Kidney glomerular epithelial cell (primary cell): ENCODE measurements at places on chromosomes 5 and 9.

DNA sequence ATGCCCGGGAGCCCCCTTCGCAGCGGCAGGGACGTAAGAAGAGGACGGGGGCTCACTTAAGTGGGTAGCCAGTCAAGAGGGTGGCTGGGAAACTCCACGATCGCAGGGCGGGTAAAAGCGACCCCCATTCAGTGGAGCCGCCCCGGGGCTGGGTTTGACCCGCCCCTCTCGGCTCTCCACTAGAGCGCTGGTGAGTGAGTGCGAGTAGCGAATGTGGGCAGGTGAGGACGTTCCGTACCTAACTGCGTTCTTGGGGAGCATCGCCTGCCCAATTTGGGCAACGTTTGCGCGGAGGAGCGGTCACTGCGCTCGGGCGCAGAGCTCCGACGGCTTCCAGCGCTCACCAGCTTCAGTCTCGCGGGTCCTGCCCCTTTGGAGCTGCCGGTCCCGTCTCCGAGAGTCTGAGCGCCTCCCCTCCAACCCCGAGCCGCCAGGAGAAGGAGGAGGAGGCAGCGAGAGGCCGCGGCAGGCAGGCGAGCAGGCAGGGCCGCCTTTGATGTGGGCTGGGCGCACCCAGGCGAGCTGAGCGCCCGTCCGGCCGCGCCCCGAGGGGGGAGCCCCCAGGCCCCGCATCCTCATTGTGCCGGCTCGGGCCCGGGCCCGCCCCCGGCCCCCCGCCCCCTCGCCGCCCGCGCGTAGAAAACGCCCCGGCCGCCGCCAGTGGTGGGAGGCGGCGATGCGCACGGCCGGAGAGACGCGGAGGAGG lies at the start of gene FGF18:
TSS of gene FGF18 (plus strand) at position 666 of the 706 bp plus-strand sequence. CDS start 553 bp downstream, outside the sequence.
- DNase-seq = peak; percentile 62

GRCh38 chr9:104009826-104010225 lies 84.3 kb upstream of the SMC2 start:
- DNase-seq = peak; percentile 18

DNA sequence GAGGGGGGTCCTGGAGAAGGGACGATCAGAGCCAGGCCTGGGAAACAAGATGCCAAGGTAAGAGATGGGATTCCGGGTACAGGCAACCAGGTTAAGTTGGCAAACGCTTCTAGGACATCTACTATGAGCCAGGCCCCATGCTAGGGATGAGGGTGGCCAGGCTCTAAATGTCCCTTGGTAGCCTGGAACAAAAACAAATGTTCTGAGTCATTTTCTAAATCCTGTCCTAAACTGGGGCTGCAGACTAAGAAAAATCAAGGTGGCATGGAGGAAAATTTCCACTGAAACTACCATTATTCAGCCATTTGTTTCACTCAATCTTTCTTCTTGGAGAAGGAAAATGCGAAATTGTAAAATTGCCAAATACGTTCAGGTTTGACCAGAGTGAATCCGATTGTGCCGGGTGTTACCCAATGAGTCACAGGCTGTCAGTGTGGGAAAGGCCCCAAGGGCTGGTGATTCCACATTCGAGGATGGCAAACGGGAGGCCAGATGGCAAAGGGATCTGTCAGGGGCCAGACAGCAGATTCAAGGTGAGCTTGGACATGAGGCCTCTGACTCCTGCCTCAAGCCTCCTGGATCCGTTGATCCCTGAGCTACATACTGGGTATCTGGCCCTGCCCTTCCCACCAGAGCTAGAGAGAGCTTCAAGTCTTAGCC lies 57.6 kb downstream of the PAX5 start:
- no peak for DNase-seq

DNA sequence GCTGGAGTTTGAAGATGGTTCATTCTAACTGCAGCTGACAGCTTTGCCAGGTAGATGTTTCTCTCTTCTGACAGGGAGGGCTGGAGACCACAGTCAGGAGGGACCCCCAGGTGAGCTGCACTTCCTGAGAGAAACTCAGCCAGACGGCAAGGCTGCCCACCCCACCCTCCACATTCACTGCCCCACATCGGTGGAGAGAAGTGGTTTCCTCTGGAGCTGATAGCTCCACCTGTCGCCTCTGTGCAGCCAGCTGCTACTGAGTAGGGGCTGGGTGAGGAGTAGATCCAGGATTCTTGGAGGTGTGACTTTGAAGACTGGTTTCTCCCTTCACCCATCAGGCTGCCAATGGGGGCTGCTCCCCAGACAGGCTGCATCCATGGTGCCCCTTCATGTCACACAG lies 175.0 kb downstream of the CARTPT start:
- no peak for DNase-seq

- DNase-seq = no peak
These were observed 19.7 kb downstream of the MAST4 start for GRCh38 chr5:66615894-66616293.

GRCh38 chr5:179437341-179438001 lies 92.2 kb upstream of the ADAMTS2 start:
- DNase-seq = no peak

DNA sequence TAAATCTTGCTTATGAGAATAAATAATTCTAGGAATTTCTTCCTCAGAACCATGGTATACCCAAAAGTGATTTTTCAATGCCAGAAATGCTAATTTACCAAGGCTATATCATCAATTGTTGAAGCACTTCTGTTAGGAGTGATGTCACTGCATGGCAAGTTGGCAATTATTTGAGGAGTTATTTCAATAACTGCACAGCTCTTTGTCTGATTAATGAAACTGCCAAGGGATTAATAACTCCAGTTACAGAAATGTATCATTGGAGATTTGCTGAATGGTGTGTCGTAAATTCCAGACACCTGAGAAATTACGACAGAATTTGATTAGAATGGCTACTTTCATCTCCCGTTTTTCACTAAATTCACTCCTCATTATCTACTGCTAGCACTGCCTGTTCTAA lies 182.6 kb upstream of the TYRP1 start:
- DNase-seq = no peak

DNA sequence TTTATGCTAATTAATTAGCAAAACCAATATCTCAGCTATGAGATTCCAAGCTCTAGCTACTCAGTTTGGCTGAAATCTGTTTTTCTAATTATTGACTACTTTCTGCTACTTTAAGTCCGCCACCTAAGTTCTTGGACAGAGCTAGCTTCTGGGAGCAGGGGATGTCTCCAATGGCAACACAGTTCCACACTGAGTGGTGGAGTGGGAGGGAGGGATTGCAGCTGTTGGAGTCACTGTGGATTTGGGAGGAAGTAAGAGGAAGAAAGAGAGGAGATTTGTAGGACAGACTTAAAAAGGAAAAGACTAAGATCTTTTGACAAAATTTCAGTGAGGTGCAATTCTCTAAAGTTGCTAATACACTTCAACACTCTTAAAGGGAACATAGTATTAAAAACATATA lies 450.8 kb downstream of the NFIB start:
- DNase-seq = no peak

GRCh38 chr9:99509065-99509745 lies 287.1 kb downstream of the SEC61B start:
- DNase-seq = no peak

- no peak for DNase-seq
These were observed 264.4 kb downstream of the SLCO4C1 start for GRCh38 chr5:102031711-102032110.

DNA sequence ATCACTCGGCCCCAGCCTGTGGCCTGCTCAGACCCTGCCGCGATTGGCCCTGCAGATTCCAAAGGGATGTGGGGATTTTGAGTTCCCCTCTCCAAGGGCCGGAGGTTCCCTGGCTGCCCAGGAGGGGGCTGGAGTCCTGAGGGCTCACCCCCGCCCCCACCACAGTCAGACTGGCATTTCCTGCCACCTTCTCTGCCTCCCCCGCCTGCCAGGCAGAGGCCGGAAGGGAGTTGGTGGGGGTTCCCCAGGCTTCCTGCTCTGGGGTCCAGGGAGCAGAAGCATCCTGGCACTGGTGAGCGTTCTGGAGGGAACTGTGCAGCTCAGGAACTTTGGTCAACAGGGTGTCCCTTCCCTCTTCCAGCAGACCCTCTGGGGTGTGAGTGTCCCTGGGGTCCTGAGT lies 70.6 kb downstream of the RXRA start:
- DNase-seq = peak; percentile 45

GRCh38 chr5:7808998-7809397 lies 41.9 kb downstream of the CFAP90 start:
- DNase-seq = no peak

DNA sequence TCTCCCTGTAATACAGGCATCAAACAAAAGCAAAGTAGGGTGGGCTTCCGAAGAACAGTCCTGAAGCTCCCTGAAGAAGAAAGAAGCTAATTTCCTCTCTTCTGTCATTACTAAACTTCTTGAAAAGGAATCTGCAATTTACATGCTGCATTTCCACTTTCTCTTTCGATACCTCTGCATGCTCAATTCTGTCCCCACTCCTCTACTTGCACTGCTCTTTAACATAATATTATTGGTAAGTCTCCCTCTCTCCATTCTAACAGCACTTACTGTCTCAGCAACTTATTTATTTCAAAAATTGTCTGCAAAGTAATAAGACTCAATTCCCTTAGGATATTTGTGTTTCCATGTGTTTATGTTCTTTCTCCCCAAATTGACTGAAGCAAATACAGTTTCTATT lies 3.9 kb upstream of the PLPP1 start:
- DNase-seq = no peak

GRCh38 chr5:143618141-143618540 lies 193.8 kb upstream of the HMHB1 start:
- DNase-seq = no peak

- no peak for DNase-seq
These were observed 406.1 kb downstream of the RAB3C start for GRCh38 chr5:58988938-58989337.

DNA sequence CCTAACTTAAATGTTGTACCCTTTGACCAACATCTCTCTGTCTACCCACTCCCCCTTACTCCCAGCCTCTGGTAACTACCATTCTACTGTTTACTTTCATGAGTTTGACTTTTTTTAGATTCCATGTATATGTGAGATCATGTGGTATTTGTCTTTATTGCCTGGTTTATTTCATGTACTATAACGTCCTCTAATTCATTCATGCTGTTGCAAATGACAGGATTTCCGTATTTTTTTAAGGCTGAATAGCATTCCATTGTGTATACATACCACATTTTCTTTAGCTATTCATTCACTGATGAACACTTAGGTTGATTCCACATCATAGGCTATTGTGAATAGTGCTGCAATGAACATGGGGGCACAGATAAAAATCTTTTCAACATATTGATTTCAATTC lies 11.8 kb upstream of the NDUFB6 start:
- DNase-seq = no peak

GRCh38 chr9:79489261-79490000 lies 82.3 kb upstream of the TLE4 start:
- peak; percentile 60 for DNase-seq

DNA sequence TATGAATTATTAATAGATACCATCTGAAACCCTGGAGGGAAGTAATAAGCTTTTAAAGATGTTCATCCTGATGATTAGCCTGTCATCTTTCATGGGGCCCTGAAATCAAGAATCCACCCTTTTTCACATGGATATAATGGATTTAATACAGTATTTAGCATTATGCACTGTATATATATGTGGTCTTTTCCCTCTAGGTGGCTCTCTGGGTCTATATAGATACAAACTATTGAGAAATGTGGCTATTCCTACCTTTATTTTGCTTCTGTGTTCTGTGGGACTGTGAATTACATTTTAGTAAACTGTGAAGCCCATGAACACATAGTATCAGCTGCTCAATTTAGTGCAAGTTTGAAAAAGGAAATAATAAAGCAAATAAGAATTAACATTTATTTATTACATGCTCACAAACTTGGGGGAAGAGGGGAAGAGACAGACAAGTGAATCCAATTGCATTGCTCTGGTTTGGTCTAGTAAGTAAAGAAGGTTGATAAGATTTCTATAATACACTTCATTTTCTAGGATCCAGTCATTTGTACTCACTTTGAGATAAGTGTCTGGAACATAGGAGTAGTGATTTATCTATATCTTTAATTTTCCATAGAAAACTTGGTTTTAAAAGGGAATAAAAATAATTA lies 112.2 kb downstream of the SCAMP1 start:
- DNase-seq = peak; percentile 1

GRCh38 chr5:34494111-34494755 lies 161.9 kb upstream of the RAI14 start:
- DNase-seq = no peak

- DNase-seq = no peak
These were observed 102.0 kb upstream of the FSTL4 start for GRCh38 chr5:133714161-133714915.

GRCh38 chr5:3105581-3105980 lies 354.1 kb upstream of the IRX2 start:
- DNase-seq = no peak

DNA sequence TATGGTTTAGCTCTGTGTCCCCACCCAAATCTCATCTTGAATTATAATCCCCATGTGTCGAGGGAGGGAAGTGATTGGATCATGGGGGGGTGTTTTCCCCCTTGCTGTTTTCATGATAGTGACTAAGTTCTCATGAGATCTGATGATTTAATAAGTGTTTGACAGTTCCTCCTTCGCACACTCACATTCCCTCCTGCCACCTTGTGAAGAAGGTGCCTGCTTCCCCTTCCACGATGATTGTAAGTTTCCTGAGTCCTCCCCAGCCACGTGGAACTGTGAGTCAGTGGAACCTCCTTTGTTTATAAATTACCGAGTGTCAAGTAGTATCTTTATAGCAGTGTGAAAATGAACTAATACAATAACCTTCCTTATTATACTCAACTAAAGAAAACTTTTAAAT lies 24.3 kb upstream of the TEX10 start:
- DNase-seq = no peak

DNA sequence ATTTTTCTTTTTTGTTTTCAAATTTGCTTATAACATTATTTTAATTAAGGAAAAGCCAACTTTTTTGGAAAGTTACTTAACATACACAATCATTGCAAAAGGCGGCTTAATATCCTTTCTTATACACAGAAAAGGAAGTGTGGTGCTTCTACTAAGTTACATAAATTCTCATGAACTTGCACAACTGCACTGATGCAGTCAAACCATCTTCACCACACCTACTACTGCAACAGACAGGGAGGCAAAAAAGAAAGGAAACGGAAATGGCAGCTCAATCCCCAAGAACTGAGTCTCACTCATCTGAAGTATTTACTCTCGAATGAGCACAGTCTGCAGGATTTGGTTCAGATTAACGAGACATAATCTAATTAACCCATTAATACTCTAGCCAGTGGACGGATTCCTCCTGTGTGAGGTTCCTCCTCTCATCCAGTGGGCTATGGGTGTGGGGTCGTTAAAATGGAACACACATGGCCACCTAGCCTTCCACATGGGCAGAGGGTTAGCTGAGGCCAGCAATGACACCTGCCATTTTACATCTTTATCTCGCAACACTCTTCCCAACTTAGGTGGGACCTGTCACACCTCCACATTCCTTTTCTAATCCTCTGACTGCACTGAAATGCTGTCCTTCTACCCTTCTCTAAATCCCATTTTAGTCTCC lies 30.0 kb downstream of the GOLM1 start:
- DNase-seq = no peak

- peak; percentile 48 for DNase-seq
These were observed at the start of gene SUSD3 for GRCh38 chr9:93058355-93059010. TSS of gene SUSD3 (plus strand) at chr9:93058701. CDS start at chr9:93058743, 42 bp downstream.

DNA sequence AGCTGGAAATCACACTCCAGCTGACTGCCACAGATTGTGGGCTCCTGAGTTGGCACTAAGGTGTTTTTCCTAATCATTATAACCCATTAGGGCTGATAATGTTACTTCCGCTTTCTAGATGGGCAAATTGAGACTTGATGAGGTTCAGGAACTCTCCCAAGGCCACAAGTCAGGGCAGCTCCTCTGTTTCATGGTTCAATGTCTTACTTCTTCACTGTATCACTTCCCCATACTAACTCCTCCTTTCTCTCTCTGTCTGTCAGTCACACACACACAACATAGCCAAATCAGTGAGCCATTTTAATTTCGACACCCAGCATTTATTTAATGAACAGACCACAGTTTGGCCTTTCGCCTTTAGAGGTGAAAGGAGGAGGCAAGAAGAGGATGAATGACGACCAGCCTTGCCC lies 17.8 kb upstream of the TRAF1 start:
- DNase-seq = no peak
